ENCODE measurements at places on chromosomes 1 and 21. TPM values are rescaled to one million over a fixed set of nuclear protein-coding genes. Genes with fewer than 3 reads are reported as not detected.

- no peak for DNase-seq
- H3K27me3 ChIP-seq: no peaks in the 10 kb centered on the region
These were observed 52.0 kb upstream of the RPL11 start for GRCh38 chr1:23639460-23640095.

DNA sequence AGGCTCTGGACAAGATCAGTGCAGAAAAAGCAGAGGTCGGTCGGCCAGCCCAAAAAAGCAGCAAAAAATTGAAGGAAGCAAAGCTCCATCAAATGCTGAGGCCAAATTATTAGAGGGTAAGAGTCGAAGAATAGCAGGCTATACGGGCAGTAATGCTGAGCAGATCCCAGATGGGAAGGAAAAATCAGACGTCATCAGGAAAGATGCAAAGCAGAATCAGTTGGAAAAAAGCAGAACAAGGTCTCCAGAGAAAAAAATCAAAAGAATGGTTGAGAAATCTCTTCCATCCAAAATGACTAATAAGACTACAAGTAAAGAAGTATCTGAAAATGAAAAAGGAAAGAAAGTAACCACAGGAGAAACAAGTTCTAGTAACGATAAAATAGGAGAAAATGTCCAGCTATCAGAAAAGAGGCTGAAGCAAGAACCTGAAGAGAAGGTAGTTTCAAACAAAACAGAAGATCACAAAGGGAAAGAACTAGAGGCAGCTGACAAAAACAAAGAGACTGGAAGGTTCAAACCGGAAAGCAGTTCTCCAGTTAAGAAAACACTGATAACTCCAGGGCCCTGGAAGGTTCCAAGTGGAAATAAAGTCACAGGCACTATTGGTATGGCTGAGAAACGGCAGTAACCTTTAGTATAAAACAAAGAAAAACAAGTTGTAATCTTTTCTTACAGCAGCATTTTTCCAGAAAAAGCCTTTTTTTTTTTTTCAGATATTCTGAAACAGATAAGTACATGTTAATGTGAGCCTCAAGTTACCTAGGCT lies 75.7 kb downstream of the PHTF1 start:
- no peak overlapping the region for H3K4me3 ChIP-seq
- no peak for DNase-seq
- no peaks in the 10 kb centered on the region for H3K27me3 ChIP-seq
- no peaks in the 10 kb centered on the region for H3K36me3 ChIP-seq
- no peak overlapping the region for H3K27ac ChIP-seq

- H3K36me3 ChIP-seq: peaks cover 18% of the 10 kb centered on the region
- no peak overlapping the region for H3K4me3 ChIP-seq
- no peaks in the 10 kb centered on the region for H3K27me3 ChIP-seq
- no peak for DNase-seq
- H3K4me1 ChIP-seq: peaks cover 19% of the 10 kb centered on the region
These were observed 97.3 kb downstream of the PLA2G4A start for GRCh38 chr1:186925881-186926669.

- H3K36me3 ChIP-seq: peaks cover 15% of the 10 kb centered on the region
- peak; percentile 83 for DNase-seq
- H3K4me1 ChIP-seq: peaks cover 39% of the 10 kb centered on the region
- H3K27ac ChIP-seq: no peak overlapping the region
These were observed 128.2 kb downstream of the KCNN3 start for GRCh38 chr1:154741741-154742495.

DNA sequence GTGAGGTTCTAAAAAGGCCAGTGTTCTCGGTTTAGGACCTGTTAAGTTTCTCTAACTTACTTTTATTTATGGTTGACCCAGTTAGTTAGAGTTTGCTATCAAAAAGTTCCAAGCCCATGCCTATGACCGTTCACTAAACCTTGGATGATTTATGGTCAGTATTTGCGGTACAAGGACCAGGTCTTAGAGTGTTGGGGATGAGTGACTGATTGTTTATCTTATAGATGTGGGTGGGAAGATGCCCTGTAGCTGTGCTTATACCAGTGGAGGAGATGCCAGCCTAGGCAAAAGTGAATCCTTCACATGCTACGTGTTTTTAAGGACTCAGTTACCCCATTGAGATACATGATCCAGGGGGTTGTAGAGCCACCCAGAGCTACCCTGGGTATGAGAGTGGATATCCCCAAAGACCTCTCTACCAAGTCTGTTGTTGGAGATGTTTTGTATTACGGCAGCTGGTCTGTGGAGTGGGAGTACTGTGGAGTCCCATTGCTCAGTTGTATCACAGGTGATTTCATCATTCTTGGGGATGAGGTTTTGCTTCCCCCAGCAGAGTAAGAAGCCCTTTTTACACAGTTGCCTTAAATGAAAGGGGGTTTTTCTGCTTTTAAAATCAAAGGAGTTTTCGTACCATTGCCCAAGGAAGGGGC lies 2.1 kb downstream of the SLC22A15 start:
- no peak overlapping the region for H3K4me3 ChIP-seq
- H3K27ac ChIP-seq: peak overlapping the region; percentile 63
- H3K36me3 ChIP-seq: no peaks in the 10 kb centered on the region
- peaks cover 34% of the 10 kb centered on the region for H3K4me1 ChIP-seq
- DNase-seq: no peak

The BATF3 gene
- 6.1 TPM for total RNA-seq

The OR2L8 gene
- not detected for total RNA-seq

The PLEKHN1 gene
- 3.0 TPM for total RNA-seq

The RAB25 gene
- total RNA-seq: 82.5 TPM

The FMO2 gene
- total RNA-seq: not detected

All from WTC11 (cell line).